Pancreas (tissue), 10 donors: ENCODE measurements at places on chromosomes 3 and 15.

DNA sequence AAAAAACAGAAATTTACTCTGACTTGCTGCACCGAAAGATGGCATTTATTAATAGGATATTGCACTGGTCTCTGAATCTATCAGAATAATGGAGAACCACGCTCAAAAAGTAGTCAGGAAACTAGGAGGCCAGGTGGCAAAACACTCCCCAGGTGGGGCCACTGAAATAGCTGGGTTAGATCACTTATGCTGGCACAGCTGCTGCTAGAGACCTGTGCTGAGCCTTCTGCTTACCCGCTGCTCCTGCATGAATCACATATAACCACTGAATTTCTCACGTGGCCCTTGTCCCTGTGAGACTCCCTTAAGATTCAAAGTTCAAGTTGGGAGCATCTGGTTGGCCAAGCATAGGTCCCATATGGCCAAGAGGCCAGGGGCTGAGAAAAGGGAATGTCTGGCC lies 66.0 kb upstream of the OXTR start:
- no peak for DNase-seq

DNA sequence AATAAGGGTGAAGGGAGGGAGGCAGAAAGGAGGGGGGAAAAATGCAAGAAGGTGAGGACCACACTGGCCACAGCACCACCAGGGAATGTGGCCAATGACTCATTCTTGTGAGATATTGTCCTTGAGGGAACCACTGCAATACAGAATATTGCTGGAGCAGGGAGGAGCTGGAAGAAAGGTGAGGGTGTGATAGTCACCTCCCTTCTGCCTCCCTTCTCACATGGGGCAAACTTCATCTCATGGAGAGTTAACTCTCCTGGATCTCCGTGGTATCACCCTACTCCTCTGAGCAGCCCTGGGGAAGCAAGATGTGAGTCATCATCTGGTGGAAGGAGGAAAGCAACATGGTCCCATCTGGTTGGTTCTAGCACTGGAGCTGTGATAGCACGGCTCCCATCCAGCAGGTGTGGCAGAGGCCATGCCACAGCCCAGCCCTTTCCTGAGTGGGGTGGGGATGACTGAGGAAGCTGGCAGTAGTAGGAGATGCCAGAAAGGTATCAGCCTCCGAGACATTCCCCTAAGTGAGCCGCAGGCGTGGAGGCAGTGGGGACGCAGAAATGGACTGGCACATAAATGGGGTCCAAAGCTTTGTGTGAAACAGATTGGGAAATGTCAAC lies 115.9 kb upstream of the LPP start:
- no peak for DNase-seq

DNA sequence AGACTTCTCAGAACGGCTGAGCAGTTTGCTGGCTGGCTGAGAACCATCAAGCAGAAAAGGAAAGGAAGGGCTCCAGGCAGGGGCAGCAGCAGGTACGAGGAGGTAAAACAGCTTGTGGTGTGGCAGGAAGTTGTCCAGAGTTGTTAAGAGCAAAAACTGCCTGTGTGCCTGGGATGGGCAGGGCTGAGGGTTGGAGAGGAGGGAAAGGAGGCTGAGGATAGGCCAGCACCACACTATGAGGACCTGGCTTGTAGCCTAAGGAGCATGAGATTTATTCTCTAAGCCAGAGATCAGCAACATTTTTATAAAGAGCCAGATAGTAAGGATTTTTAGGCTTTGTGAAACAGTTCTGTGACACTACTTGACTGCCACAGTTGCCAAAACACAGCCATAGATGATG lies 8.0 kb downstream of the IGSF10 start:
- DNase-seq: no peak

GRCh38 chr15:84098604-84099003 lies 137.0 kb upstream of the GOLGA6L4 start:
- DNase-seq: no peak

DNA sequence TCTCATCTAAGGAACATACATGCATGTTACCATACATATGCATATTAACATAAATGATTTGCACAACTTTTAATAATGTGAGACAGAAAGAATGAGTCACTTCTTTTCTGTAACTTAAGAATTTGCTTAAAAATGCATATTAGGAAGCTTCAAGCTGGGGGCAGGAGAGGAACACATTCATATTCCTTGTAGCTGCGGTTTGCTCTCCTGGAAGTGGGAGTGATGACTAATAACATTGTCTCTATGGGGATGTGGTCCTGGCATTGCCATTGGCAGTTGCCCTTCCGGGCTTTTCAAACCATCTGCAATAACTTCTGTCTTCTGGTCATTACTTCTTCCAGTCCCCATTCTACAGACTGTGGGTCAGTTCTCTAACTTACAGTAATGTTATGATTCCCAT lies 15.6 kb downstream of the CHST2 start:
- no peak for DNase-seq

GRCh38 chr15:77717333-77717990 lies 84.8 kb upstream of the LINGO1 start:
- no peak for DNase-seq

DNA sequence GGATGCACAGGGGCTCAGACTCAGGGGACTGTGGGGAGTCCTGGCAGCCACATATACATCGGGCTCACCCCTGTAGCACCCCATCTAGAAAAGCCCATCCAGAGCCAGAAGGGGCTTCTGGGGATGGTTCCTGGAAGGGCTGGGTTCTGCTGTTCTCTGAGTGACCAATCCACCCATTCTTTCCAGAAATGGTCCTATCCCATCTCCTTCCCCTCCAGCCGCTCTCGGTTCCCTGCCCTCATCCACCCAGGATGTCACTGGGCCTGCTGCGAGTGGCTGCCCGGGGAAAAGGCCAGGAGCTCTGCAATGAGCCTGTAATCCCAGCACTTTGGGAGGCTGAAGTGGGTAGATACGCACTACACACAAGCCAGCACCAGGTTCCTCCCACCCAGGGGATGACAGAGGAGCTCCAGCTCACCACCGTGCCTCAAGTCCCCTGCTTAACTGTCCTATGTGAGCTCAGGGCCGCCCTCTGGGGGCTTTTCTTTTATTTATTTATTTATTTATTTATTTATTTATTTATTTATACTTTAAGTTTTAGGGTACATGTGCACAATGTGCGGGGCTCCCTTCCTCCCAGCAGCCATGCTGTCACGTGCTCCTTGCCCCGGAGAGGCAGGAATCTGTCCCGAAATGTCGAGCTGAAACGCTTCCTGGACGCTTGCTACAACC lies 13.6 kb upstream of the CSK start:
- DNase-seq: no peak

GRCh38 chr3:100099621-100100020 lies 14.7 kb downstream of the FILIP1L start:
- no peak for DNase-seq

- DNase-seq: no peak
Measured at GRCh38 chr3:139770577-139770976, 92.8 kb upstream of the NMNAT3 start.

GRCh38 chr3:50503504-50504342 lies at the start of gene CACNA2D2:
Gene CACNA2D2, minus strand, starts transcription at chr3:50503634. Its CDS starts 211 bp downstream, at chr3:50503423.
- peak; percentile 59 for DNase-seq

GRCh38 chr3:196621611-196622010 lies 17.9 kb upstream of the NRROS start:
- DNase-seq: no peak

- DNase-seq: no peak
Measured at GRCh38 chr3:133910422-133910821, 14.7 kb upstream of the RAB6B start.

DNA sequence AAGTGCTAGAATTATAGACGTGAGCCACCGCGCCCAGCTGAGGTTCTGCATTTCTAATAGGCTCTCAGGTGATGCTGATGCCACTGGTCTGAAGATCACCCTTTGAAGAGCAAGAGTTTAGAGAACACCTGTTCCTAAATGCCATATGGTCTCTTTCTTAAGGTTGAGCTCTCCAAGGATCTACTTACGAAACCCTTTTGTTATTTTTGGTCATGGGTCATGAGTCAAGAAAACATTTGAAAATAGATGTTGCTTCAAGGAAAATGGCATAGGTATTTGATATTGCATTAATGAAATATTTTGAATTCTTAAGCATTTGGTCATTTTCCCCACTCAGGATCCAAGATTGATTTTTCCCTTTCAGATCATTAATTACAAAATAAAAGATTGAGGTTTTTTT lies 74.7 kb upstream of the SOX2 start:
- no peak for DNase-seq
